ENCODE measurements at places on chromosomes 3 and 15.

- DNase-seq = no peak
These were observed 1.7 kb upstream of the COL7A1 start for GRCh38 chr3:48596676-48597407.

GRCh38 chr3:122101646-122102045 is 46.5 kb downstream of the CD86 start:
- no peak for DNase-seq

DNA sequence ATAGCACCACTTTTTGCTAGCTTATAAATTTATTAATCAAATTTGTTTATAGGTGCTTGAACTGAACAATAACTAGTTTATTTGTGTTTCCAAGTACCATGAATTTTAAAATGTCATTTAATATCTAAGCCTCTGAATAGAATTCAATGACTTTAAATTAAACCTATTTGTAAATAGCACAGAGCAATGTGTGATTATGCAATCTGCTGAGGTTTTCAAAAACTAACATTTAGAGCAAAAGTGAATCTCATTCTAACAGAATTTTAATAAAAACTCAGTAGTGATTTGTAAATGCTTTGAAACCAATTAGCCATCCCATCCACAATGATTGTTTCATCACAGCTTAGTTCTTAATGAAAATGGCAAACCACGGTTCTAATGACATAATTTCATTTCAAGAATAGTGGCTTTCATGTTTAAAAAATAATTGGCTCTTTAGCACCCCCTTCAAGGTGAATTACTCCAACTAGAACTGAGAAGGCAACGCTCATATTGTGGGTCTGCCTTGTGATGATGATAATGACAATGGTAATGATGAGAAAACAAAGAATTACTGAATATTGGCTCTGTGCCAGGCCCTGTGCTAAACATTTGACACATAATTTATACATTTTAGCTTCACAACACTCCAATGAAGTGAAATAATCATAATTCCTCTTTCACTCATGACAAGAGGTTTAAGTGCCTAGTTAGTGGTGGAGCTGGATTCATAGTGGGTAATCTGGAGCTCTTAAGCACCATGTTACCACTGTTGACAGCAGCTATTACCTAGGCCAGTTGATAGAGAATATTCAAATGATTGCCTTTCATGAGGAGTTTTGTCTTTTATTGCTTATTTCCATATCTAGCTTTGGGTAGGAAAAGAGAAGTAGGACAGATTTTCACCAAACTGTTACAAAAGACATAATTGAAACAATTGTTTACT is 145.7 kb downstream of the RBMS3 start:
- no peak for DNase-seq

GRCh38 chr3:64687086-64687780 is 567 bp downstream of the ADAMTS9 start:
- no peak for DNase-seq
